NCI-H510A treated with DMSO at 0.1 percent for 48 hours (cell line): ENCODE measurements at places on chromosomes 1 and 21.

- DNase-seq = no peak
Observed at GRCh38 chr1:201898992-201899391, 10.3 kb downstream of the SHISA4 start.

DNA sequence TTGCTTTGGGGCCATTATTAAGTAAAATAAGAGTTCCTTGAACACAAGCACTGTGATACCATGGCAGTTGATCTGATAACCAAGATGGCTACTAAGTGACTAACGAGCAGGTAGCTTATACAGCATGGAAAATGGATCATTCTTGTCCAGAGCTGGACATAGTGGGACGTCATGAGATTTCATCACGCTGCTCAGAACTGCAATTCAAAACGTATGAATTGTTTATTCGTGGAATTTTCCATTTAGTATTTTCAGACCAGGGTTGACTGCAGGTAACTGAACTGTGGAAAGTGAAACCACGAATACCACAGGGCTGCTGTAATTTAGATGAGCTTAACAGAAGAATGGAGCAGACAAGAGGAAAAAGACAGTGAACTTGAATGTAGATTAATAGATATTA lies 38.9 kb downstream of the CCDC18 start:
- no peak for DNase-seq

GRCh38 chr1:206687915-206688442 lies 3.3 kb downstream of the MAPKAPK2 start:
- DNase-seq = no peak

GRCh38 chr21:37548521-37548981 lies 182.0 kb downstream of the DYRK1A start:
- no peak for DNase-seq

DNA sequence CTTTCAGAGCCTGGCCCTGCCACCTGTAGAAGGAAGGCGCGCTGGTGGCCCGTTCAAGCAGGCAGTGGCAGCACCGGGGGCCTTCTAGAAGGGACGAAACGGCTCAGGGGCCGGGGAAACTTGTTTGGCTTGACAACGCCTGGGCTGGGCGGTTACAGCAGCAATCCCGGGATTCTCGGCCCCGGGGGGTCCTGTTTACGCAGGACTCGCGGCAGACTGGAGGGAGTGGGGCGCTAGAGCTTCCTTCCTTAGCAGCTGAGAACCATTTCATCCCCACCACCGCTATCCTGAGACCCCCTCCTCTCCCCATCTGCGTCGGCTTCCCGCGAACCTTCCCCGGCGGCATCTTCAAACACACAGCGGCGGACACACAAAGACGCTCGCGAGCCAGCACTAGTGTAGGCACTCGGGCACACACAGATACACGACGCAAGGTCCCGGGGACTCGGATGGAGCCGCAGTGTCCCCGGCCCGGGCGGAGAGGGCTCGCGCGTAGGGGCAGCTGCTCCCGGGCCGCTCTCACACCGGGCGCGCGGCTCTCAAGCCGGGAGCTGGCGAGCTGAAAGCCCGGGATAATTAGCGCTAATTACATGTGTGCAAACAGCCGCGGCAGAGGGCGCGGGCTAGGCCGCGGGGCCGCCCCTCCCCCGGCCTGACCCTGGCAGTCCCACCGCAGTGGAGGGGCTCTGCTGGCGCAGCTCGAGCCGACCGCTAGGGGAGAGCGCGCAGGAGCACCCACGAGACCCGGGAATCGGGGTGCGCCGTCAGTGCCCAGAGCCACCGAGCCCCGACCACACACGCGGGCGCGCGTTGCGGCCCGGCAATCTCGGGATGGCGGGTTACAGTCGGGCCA lies 271.4 kb downstream of the FOXD2 start:
- no peak for DNase-seq

DNA sequence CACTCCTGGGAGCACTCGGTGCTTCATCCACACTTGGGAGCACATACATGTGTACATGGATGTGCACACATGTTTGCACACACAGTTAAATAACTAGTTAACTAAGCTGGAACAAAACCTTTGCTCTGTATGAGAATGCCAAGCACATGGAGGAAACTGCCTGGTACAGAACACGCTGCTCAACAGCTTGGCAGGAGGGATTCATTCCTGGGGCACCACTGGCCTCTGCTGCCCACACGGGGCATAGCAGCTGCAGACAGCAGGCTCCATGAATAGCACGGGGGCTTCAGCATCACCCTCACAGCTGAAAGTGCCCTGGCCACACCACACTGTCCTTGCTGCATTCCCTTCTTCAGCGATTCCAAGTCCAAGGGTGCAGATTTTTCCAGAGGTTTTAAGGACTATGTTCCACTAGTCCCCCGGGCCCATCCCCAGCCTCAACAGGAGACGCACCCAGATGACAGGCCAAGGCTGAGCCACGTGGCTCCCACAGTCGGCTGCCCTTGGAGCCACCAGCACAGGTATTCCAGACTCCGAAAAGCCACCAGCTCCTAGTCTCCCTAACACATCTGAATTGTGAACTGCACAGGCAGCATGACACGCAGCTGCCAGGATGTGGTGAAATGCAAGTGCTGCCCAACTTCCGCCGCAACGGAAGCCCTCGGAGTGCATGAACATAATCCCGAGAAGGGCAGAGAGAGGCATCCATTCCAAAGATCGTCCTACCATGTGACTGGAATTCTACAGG lies 16.9 kb downstream of the NPHP4 start:
- DNase-seq = peak; percentile 92

GRCh38 chr1:93574991-93575390 lies 106.6 kb downstream of the BCAR3 start:
- DNase-seq = no peak

- no peak for DNase-seq
Observed at GRCh38 chr1:209051570-209051969, 531.9 kb upstream of the CAMK1G start.

- DNase-seq = peak; percentile 6
Observed at GRCh38 chr1:105608713-105609112, 1447.8 kb upstream of the PRMT6 start.

GRCh38 chr1:37809942-37810341 lies 1.9 kb upstream of the YRDC start:
- no peak for DNase-seq

DNA sequence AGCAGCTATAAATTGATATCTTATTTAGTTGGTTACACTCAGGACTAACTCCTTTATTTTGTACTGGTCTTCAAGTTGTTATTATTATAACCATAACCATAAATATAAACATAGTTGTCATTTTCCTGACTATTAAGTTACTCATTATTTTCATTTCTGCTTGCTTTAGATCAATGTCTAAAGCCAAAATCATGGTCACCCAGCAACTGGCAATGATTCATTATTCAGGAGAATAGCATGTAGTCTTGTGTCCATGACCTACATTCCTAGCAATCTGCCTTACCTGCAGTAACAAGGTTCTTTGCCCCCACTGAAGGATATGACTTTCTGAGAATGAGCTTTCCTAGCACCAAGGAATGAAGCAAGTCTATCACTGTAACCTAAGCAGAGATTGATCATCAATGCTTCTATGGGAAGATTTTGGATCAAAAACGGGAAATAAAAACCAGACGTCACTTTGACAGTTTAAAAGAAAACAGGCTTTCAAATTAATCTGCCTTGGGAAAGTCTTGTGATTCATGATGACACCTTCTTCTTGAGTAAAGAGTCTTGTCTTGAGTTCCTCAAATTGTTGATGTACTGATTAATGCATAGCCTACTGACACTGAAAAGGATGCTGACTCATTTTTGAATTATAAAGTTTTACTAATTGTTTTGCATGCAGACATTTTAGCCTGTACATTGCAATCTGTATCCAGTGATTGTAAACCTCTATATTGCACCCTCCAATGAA lies 203.3 kb upstream of the IVNS1ABP start:
- no peak for DNase-seq

- no peak for DNase-seq
Observed at GRCh38 chr1:10823000-10823401, 26.6 kb upstream of the CASZ1 start.

DNA sequence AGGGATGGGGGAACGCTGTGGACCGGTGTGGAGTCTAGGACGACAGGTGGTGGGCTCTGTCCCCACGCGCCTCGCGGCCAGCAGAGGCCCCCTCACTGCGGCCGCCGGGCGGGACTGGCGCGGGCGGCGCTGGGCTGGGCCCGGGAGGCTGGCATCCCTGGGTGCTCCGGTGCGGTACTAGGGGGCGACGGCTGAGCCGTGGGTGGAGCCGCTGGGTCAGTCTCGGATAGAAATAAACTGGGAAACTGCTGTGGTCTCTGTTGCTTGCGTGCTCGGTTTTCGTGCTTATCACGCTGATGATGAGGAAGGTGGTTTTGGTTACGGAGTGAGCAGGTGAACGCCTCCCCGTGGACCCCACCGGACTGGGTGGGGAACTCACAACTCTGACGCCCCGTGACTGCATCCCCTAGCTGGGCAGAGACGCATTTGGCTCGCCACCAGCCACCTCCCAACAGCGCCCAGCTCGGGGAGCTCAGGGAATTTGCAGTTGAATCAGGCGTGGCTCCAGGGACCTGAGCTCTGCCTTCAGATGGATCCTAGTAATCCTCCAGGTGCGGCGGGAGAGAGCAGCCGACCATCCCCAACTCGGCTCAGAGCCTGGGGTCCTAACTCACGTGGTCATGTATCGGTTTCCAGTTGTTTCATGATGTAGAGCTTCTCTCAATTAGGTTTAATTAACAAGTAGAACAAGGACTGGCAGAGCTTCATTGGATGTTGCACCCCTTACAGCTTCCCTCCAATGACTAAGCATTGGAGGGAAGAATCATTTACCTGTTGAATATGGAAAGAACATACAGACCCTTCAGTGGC lies 32.1 kb downstream of the HSD17B7 start:
- DNase-seq = peak; percentile 70

GRCh38 chr1:85615586-85616363 lies 35.2 kb downstream of the CCN1 start:
- no peak for DNase-seq

DNA sequence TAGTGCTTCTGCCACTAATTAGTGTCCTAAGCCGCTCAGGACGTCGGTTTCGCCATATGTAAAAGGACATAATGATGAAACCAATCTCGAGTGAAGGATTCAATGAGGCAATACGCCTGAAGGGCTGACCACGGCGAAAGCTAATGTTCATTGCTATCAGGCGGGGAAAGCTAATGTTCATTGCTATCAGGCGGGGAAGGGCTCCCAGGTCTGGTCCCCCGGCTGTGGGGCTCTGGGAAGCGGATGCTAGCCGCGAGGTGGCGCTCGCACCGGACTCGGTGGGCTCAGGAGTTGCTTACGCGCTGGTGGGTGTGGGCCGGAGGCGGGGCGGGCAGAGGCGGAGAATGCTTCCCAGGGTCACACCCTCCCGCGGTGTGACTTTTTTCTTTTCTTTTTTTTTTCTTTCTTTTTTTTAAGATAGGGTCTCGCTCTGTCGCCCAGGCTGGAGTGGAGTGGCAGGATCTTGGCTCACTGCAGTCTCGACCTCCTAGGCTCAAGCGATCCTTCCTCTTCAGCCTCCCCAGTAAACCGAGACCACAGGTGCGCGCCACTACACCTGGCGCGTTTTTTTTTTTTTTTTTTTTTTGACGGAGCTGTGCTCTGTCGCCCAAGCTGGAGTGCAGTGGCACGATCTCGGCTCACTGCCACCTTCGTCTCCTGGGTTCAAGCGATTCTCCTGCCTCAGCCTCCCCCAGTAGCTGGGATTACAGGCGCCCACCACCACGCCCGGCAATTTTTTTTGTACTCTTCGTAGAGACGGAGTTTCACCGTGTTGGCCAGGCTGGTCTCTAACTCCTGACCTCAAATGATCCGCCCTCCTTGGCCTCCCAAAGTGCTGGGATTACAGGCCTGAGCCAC lies 1.1 kb upstream of the PEAR1 start:
- DNase-seq = peak; percentile 78

- DNase-seq = no peak
Observed at GRCh38 chr1:44016890-44017400, 14.3 kb downstream of the SLC6A9 start.

- no peak for DNase-seq
Observed at GRCh38 chr1:228430243-228430642, 13.6 kb upstream of the TRIM17 start.

DNA sequence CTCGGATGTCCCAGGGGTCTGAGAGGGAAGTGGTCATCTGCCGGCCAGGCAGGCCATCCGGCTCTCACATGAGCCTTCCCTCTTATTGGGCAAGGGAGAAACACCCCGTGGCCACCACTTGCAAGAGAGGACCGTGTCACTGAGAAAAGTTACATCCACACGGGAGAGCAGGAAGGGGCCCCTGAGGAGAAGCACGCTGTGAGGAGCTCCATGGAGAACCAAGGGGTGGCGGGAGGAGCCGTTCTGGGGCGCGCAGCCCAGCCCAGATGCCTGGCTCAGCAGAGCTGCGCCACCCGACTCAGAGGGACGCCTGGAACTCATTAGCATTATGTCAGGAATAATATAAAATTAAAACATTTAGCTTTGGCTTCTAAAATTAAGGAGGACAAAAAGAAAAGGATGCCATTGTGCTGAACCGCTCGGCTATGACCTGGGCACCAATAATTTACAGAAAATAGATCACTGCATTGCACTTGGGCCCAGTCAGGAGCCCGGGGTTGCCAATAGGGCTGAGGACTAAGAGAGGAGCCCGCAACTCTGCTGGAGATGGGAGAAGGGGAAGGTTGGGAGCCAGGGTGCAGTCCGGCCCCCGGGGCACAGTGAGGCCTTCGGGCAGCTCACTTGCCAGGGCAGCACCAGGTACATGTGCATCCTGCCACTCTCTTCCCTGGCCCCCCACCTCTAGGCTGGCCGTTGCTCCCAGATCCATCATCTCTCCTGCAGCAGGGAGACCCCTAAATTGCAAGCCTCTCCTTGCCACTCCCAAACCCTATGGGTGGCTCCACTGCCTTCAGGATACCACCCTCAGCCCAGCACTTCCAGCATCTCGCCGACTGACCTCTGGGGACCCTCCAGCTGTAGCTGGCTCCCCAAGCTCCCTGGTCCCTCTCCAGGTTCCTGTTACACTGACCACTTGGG lies 84.8 kb downstream of the DMRTB1 start:
- DNase-seq = no peak

GRCh38 chr1:17350928-17351446 lies 21.0 kb upstream of the PADI6 start:
- no peak for DNase-seq

GRCh38 chr1:28239004-28239403 lies 3.1 kb downstream of the ATP5IF1 start:
- DNase-seq = no peak

GRCh38 chr1:183164340-183164739 lies 21.7 kb upstream of the LAMC2 start:
- DNase-seq = no peak

DNA sequence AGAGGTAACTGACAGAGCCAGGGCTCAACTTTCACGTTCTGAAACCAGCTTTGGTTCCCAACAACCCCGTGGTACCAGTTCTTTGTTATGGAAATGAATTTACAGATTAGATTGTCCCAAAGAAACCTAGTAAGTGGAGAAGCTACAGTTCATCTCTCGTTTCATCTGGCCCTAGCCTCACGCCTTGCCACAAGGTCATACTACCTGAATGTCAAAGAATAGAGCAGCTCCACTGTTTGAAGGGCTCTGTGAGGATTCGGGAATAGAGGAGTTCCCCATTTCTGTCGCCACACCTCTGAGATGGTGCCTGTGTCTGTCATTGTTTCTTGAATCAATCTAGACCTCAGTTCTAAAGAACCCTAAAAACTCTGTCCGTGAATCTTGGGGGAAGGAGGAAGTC lies 15.0 kb upstream of the CDC42 start:
- no peak for DNase-seq
